ENCODE measurements at places on chromosomes 12 and 14. TPM values are rescaled to one million over a fixed set of nuclear protein-coding genes. Genes with fewer than 3 reads are reported as not detected.

The TMPRSS12 gene
- not detected for total RNA-seq

The NRXN3 gene
- not detected for total RNA-seq

The BEST3 gene
- total RNA-seq, result 0.11 TPM

The CMTM5 gene
- total RNA-seq, result not detected

The MORN3 gene
- 0.17 TPM for total RNA-seq

The SYCP3 gene
- total RNA-seq, result 0.17 TPM

The BICDL1 gene
- under 0.01 TPM for total RNA-seq

Data from dermis lymphatic vessel endothelial cell (primary cell).